ENCODE measurements at places on chromosomes 11 and 22.

DNA sequence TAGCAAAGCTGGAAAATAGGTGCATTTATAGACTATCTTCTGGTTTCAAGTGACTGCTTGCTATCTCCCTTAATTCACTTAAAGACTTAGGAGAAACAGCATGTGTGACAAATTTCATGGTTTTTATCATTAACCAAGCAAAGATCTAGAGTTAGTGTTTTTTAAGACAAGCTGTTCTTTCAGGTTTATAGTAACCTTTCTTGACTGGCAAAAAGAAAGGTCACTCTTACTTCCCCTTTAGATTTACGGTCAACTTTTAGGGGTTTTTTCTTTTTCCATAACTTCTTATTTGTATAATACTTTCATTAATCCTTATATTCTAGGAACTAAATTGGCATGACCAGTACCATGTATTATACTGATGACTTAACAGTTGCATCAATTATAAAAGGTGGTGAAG is 46.6 kb downstream of the KDM2A start:
- no peak for DNase-seq

DNA sequence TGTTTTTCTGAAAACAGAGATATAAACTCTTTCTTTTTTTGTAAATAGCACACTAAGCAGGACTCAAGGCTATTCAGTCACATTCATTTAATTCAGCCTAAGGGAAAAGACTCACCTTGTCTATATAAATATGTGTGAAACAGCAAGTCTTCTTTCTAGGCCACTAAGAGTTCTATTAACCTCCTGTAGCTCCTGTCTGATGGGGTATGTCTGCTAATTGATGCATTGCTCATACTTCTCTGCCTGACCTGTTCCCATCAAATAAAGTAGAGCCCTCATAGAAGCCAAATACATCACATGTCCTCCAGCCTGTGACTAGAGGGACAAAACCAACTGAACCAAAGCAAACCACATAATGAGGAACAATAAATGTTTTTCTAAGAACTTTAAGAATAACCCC is 68.2 kb downstream of the MSANTD4 start:
- DNase-seq: no peak

DNA sequence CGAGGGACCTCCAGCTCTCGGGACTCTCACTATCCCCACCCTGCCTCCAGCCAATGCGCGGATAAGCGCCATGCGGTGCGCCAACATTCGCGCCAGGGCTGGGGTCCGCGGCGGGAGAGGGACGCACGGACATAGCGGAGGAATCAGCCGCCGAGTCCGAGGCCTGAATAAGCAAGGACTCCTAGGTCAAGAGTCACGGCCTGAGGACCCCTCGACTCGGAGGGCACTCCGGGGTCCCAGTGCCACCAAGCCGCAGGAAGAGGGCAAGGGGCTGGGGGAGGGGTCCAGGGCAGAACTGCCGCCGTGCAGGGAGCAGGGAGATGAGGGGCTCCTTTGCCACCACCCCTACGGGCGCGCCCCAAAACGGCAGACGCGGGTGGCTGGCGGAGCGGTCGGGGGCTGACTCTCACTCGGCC is 552 bp downstream of the DSCAML1 start:
- no peak for DNase-seq

DNA sequence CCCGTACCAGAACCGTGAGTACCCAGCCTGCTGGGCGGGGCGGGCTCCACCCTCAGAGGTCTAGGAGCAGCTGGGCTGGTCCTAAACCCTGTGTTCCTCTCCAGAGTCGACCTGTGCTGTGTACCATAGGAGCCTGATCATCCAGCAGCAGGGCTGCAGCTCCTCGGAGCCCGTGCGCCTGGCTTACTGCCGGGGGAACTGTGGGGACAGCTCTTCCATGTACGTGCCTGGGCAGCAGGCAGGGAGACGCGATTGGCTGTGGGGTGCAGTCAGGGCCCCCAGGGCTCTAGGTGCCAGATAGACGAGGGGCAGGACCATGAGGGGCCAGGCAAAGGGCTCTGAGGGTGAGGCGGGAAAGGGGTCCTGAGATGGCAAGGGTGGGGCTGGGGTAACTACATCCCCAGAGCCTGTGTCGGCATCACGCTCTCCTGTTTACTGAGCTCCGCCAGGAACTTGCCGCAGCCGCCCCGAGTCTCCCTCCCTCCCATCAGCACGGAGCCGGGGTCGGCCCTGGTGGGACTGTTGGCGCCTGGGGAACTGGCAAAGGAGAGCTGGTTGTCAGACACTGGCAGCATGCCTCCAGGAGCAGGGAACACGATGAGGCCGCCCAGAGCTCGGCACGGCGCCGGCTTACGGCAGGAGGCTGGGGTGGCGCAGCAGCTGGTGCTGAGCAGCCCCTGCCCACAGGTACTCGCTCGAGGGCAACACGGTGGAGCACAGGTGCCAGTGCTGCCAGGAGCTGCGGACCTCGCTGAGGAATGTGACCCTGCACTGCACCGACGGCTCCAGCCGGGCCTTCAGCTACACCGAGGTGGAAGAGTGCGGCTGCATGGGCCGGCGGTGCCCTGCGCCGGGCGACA is 22.9 kb upstream of the MUC5B start:
- no peak for DNase-seq

GRCh38 chr11:134150195-134150903 is 73.4 kb downstream of the NCAPD3 start:
- DNase-seq: no peak

- no peak for DNase-seq
Measured at GRCh38 chr11:76748948-76749347, 34.2 kb upstream of the TSKU start.

DNA sequence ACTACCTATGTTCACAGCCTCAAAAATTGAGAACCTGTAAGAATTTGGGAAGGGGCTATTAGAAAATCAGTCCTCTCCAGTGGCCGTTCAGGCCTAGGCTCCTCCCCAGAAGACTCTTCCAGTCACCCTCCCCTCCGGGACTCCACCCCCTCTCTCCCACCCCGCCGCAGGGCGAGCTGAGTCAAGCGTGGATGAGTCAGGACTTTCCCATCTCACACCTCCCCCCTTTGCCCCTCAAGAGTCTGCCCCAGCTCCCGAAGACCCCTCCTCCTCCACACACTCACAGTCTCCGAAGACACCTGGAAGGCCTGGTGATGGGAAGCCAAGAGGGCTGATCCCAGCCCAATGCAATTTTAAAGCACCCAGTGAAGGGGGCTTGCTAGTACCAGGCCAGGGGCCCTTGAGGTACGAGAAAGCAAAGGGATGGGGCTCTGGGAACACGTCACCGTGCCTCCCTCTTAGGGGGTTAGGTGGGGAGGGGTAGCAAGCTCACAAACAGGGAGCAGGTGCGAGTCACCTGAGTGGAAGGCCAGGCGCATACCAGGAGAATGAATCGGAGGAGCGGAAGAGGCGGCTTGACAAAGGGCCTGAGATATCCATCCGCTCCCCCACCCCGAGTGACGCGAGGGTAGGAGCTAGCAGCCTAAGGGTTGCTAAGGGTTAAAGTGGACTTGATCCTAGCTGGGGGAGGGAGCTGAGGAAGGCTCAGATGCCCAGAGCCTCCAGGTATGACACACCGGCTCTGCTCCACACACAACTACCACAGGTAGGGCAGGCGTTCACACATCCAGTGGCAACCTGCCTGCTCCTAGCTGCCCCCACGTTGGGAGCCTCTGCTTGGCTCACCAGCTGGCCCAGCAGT is 13.6 kb downstream of the BCL9L start:
- DNase-seq: no peak

- DNase-seq: no peak
Measured at GRCh38 chr22:36918586-36919284, 5.3 kb downstream of the CSF2RB start.

DNA sequence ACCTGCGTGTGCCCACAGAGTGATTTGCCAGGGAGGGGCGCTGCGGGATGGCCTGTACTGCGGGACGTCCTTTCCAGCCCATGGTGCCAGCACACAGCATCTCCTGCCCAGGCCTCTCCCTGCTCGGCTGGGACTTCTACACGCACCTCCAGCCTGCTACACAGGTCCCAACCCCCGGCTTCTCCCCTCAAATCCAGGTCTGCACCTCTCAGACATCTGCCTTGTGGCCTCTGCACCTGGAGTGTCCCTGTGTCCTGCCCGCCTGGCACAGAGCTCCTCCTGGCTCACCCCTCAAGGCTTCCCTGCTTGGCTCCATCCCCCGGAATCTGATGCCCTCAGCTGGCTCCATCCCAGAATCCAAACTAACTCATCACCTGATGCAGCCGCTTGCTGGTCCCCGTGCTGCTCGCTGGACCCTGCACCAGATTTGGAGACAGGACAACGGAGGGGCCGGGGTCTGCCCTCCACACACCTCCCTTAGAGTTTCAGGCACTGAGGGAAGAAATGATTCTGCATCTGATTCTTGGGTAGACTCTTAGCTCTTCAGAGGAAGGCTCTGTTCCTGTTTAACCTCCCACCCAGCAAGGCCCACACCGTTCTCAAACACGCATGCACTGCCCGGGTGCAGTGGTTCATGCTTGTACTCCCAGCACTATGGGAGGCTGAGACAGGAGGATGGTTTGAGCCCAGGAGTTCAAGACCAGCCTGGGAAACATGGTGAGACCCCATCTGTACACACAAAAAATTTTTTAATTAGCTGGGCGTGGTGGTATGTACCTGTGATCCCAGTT is 4.0 kb upstream of the LSP1 start:
- DNase-seq: no peak
